Stimulated activated CD4-positive, alpha-beta T cell treated with anti-CD3 and anti-CD28 coated beads, Interleukin-15, amount 100 ng/mL, for 1 hour (primary cell): ENCODE measurements at places on chromosomes 4 and X.
A peak's percentile ranks its signal among the peaks of the same experiment; 100 is the strongest.

DNA sequence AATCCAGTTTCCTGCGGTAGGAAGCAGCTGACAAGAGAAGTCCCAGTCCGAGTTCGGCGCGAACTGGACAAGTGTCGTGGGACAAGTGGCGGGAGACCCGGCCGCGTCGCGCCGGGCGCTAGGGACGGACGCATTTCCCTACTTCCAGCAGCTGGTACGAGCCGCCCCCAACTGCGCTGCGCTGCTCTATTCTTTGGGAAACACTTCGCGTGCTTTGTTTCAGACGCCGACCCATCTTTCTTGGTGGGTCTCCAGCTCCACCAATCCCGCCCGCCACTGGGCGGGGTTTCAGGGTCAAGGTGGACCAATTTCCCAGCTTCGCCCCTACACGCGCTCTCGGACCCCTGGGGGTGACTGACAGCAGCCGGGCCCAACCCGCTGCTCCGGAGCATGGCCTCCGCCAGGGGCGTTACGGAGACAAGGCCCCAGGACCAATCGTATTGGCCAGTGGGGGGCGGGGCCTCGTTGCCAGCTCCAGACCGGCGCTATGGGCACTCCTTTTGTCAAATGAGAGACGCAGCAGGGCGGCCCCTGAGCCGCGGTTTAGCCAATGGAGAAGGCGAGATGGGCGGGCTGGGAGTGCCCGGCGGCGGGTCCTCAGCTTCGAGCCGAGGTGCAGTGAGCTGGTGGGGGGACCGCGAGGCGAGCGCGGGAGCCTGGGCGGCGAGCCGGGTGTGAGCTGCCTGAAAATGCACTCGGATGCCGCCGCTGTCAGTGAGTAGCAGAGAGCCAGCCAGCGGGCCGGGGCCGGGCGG is at the start of gene DCUN1D4:
Gene DCUN1D4, plus strand, starts transcription at position 600 of the 755 bp plus-strand sequence. Its CDS starts 90 bp downstream, at position 690.
- peak; percentile 97 for DNase-seq

DNA sequence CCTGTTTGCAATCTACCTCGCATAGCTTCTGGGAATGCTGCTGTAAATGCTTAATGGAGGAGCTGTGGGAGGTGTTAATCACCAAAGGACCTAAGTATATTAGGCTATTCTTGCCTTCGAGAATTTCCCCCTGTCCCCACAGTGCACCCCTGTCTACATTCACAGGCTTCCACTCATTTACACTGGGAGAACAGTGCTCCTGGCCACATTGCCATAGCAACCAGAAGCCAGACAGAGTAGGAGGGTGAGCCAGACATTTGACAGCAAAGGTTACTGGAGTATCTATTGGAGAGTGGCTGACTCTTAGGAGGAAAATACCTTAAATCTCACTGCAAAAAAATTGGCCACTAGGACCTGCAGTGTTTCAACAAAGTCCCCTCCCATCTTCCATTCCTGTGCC is 185.9 kb upstream of the PBDC1 start:
- no peak for DNase-seq

DNA sequence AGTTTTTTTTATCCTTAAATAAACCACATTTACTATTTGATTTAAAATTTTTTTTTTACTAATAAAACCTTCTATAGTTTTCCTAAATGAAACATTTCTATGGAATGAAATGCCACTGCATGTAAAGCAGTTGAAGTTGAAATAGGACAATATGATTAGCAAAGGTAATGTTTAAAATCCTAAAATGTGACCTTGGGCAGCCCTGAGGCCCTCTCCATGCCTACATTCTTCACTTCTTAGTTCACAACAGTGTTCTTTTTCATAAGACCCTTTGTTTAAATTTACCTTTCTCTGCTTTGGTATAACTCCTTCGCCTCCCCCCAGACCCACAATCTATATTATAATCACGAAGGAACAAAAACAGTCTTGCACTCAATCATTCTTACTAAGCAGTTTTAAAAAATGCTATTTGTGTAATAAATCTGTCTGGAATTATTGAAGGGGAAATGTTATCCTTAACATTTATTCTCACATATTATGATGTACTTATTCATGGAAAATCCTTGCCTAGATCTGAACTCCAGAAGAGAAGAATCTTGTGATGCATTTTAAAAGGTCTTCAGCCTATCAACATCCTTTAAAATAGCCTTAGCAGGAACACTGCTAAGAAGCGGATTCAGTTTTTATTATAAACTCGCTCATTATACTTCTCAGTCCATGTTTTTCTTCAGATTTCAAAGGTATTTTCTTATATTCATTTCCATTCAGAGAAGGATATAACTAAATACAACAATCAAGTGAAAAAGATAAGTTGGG is 124.6 kb upstream of the NAP1L5 start:
- DNase-seq: no peak

DNA sequence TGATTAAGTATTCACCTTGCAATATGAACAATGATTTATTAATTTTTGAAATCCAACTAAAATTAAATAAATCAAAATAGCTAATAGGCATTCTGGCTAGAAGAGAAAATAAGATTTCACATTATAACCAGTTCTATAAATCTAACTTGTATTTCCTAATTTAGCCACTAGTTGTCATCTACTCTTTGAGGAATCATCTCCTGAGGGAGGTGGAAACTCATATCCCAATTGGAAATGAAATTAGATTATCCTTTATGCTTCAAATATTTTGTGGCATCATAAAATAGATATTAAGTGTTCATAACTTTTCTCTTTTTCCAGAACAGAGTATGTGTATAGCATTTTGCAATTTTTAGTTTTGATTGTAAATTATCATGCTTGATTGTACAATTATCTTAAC is 558.5 kb upstream of the DIAPH2 start:
- DNase-seq: no peak

- DNase-seq: no peak
These were observed 182.4 kb upstream of the LCORL start for GRCh38 chr4:18203966-18204365.

DNA sequence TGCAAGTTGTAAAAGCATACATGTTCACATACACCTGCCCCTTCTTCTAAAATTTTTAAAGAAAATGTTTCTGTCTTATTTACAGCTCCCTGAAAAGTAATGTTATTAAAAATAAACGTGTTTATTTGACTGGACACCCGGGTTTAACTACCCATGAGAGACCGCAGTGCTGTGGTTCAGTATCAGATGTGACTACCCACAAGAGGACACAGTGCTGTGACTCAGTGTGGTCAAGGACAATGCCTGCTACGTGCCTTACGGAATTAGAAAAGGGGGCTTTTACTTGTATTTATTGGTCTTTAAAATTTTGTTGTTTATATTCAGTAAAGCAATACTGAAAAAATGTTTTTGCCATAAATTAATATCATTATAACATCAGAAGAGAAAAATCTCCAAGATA is 641.4 kb downstream of the TRIML1 start:
- DNase-seq: no peak

DNA sequence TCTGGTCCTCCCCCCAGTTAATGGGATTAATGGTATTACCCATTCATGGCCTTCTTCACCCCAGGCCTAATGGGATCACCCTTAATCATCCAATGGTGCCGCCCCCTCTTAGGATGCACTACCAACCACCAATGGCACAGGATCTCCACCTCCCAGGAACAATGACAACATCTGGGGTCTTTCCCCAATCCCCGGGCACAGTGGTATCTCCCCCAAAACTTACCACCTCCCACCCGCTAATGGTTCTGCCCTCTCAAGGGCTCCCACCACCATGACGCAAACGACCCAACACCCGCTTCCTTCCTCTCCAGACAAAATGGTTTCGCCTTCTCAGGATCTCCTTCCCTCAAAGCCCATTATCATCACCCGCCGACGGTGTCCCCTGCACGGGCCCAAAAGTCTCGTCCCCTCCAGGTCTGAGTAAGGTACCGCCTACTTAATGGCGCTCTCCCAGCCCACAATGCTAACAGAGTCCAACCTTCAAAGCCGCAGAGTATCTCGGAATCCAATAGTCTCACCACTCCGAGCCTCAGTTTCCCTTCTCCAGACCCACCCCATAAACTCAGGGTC is 458 bp downstream of the GRIPAP1 start:
- peak; percentile 12 for DNase-seq

- DNase-seq: no peak
These were observed 474.7 kb downstream of the PCDH7 start for GRCh38 chr4:31194823-31195222.

GRCh38 chrX:74804574-74804973 is 120.7 kb downstream of the NEXMIF start:
- no peak for DNase-seq

DNA sequence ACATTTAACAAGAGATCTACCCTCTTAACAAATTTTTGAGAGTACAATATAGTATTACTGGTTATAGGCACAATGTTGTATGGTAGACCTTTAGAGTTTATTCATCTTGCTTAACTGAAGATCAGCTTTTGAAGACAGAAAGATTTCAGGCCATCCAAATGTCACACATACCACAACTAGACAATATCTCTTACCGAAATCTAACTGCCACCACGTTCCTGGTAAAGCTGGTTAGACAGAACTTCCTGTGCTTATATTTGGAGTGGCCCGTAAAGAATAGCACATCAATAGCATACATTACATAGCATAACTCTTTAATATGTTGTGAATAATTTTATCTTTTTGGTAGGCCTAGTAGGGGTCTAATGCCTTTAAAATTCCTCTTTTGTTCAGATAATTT is 29.8 kb upstream of the ARHGEF6 start:
- DNase-seq: no peak

- DNase-seq: no peak
These were observed 51.8 kb downstream of the GC start for GRCh38 chr4:71732066-71732465.

- no peak for DNase-seq
These were observed 159.9 kb upstream of the SLIT2 start for GRCh38 chr4:20091781-20092180.

DNA sequence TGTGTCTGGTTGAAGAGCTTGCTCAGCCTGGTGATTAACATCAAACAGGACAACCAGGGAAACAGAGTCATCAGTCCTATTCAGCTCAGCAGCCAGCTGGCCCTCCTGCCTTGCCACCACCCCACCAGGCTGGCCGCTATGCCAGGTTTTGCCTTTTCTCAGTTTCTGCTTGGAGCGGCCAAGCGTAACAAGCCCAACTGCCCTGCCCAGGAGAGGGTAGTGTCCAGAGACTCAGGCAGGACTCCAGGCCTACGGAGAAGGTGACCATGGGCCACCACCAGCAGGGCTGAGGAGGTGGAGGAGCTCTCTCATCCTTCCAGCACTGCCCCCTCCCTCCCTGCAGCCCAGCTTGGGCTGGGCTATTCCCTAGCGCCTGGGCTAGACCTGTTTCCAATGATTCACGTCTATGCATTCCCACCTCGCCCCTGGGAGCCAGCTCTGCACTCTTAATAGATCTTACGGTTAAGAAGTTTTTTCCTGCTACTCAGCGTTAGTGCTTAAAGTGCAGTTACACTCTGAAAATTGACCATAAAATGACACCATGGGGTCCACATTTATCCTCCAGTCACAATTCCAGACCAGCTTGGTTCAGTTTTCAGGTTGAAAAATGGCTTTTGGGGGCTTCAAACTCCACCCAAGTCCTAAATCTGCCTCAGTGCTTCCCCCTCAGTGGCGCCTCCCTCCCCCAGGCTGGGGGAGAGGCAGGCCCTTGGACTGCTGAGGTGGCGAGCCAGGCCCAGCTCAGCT is 124.0 kb upstream of the PJA1 start:
- DNase-seq: no peak

- DNase-seq: no peak
These were observed 38.9 kb downstream of the PAGE2 start for GRCh38 chrX:55127692-55128091.

DNA sequence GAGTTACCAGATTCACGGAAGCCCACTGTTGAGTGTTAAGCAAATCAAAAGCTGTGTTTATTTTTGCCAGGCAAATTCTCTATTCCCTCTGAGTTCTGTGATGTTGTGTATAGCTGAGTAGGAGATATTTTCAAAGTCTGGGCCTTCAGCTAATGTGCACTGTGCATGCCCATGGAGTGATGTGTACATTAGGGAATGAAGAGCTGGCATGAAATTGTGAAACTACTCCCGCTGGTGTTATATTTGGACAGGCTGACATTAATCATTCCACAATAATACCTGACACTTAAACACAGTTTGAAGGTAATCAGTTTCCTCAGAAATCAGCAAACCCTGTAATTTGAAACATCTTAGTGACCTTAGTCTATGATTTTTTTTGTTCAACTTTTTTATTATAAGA is 88.1 kb upstream of the MBNL3 start:
- DNase-seq: no peak

- DNase-seq: peak; percentile 12
These were observed 450 bp downstream of the ACSL1 start for GRCh38 chr4:184825141-184825895.

- no peak for DNase-seq
These were observed 53.1 kb upstream of the GIMD1 start for GRCh38 chr4:106421441-106422296.

- DNase-seq: no peak
These were observed 444.7 kb downstream of the IQCM start for GRCh38 chr4:149370785-149371420.

GRCh38 chr4:81860111-81860510 is 388.4 kb upstream of the RASGEF1B start:
- no peak for DNase-seq

DNA sequence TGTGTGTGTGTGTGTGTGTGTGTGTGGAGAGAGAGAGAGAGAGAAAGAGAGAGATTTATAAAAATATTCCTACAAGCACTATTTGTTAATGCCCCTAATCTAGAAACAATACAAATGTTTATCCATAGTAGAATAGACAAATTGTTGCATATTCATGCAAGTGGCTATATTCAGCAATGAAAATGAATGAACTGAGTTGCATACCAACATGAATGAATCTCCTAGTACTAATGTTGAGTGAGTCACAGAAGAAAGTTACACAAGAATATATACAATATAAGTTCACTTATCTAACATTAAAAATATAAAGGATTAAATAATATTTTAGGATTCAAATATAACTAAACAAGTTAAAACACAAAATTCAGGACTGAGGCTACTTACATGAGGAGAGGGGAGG is 456.8 kb upstream of the AMOT start:
- DNase-seq: no peak
